ENCODE measurements at places on chromosomes 12 and 14.
A peak's percentile ranks its signal among the peaks of the same experiment; 100 is the strongest.

DNA sequence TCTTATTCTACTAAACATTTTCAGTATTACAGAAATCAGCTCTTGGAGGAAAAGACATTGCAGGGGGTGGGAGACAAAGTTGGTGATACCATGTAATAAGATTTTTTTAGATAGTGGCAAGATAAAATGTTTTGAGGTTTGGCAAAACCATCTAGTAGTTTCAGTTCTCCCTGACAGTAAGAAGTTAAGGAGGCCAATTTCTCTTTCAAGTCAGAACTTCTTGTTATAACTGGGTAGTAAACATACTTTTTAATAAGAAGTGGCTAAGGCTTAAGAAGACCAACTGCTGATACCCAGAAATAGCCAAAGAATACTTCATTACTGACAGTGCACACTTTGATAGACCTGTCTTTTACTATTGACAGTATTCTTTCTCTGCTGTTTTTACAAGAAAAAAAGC, 452.3 kb downstream of the DIO2 start:
- DNase-seq, result no peak

GRCh38 chr12:119206348-119207062, 27.8 kb downstream of the HSPB8 start:
- DNase-seq, result no peak

DNA sequence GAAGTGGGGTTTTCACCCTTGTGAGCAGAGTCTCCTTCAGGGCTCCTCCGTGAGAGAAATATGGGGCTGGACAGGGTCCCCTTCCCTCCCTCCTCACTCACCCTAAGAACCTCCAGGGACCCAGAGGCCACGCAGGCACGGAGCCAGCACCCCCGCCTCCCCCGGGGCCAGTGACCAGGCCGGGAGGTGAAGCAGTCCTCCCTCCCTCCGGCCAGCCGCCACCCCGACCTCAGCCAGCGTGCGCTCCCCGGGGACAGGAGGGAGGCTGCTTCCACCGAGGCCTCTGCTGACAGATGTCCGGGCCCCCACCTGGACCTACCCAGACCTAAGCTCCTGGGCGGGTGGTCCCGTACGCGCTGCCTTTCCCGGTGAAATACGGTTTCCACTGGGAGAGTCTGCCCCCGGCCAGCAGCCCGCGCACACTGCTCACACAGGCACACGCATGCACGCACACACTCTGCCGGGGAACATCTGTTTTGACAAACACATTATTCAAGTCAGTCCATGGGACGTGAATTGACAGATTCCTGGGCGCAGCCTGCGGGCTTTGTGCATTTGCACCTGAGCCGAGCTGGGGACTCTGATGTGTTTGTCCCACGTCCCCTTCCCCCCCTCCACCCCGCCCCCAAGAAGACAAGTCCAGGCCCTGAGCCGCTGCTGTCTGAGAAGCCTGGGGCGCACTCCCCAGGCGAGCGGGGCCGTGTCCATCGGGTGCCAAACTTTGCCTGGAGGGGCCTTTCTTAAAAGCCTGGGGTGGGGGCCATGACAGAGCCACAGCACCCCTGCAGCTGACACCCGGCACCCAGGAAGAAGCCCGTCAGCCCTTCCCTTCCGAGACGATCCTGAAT, 725 bp downstream of the RIMBP2 start:
- no peak for DNase-seq

DNA sequence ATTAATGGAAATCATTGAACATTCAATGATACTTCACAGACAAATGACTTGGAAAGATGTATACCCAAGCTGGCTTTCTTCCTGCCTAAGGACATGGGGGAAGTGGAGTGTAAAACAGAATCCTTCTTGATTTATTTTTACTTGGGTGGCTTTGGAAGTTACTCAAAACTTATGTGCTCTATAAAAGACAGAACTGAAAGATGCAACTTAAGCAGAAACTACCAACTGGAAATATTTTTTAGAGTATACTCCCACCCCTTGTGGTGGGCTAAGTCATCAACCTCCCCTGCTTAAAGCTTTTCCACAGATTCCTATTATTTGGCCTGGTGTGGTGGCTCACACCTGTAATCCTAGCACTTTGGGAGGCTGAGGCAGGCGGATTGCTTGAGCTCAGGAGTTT, 126.0 kb upstream of the ATP2B1 start:
- no peak for DNase-seq

DNA sequence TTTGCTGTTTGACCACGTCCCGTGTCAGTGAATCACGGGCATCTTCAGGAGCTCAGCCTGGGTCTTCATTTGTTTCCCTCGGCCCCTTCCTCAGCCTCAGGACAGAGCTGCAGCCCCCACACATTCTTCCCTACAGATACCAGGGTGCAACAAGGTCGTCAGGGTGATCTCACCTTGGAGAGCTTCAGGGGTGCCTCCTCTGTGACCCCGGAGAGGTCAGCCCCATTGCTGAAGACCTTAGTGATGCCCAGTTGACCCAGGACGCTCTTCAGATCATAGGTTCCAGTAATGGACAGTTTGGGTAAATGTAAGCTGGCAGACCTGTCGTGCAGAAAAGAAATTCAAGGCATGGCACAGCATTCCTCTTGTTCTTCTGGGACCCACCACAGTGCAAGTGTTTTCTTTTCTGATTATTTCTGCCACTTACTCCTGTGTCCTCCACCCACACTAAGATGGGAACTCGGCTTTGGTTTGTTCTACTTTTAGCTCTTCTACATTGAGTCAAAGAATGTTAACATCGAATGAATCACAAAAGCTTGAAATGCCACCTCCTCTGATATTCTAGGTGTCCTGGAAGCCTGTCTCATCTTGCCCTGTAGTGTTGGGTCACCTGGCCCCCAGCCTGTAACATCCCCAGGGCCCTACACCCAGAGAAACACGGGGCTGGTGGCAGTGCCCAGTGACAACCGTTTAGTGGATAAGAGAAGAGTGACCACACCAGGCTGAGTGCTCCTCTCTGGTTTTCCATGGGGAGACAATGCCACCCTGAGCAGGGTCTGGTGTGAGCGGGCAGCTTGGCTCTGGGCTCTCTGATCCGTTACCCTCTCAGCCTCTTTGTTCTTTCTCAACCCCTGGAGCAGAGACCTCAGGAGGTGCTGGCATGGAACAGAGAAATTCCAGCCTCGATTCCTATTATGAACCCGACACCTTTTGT, 8.8 kb downstream of the SERPINA1 start:
- DNase-seq, result no peak

GRCh38 chr12:54004063-54004840, 4.3 kb downstream of the HOXC9 start:
- DNase-seq, result no peak

DNA sequence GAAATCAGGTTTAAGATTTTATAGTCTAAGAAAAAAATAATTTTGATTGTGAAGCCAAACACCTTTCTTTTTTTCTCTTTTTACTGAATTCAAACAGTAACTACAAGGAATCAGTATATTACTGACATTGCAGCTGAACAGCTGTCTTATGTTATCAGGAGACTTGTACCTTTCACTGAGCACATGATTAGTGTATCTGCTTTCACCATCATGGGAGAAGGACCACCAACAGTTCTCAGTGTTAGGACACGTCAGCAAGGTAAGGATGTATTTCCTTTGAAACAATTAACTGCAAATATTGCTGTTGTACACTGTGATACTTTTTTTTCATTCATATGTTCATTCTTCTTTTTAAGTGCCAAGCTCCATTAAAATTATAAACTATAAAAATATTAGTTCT, 50.8 kb downstream of the PTPRQ start:
- no peak for DNase-seq

GRCh38 chr12:27064397-27065342, 17.7 kb downstream of the C12orf71 start:
- DNase-seq, result no peak

DNA sequence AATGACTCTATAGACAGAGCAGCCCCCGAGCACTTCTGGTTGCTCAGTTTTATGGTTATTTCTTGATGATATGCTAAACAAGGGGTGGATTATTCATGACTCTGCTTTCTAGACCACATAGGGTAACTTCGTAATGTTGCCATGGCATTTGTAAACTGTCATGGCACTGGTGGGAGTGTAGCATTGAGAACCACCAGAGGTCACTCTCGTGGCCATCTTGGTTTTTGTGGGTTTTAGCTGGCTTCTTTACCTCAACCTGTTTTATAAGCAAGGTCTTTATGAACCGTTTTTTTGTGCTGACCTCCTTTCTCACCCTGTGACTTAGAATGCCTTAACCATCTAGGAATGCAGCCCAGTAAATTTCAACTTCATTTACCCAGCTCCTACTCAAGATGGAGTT, 1036.2 kb upstream of the FLRT2 start:
- no peak for DNase-seq

GRCh38 chr14:82153689-82154088, 620.0 kb upstream of the SEL1L start:
- DNase-seq, result no peak

DNA sequence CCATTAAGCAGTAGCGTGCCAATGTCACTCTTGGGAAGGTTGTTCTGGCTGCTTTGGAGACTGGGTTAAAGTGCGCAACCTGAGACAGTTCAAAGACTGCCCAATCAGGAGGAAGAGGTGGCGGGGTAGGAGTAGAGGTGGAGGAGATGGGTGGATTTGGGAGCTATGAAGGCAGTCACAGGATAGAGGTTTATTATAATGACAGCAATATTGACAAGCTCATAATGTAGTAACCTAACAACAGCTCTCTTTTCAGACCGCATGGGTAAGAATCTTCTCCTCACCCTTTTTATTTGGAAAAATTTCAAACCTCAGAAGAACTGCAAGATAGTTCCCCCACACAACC, 5.3 kb upstream of the PSMD9 start:
- no peak for DNase-seq

DNA sequence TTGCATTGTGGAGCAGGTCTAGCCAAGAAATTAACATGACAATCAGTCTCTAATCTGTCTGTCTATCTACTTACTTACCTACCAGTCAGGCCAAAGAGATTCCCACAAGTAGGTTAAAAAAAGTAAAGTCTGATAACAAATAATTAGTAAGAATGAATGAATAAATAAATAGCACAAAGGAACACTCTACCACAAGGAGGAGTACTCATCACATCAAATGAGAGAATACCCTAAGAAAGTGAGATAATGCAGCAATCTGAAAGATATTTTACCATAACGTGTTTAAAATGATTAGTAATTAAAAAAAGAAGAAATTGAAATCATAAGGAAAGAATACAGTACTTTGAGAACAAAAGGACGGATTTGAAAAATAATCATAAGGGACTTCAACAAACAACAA, 187.2 kb downstream of the SYNE2 start:
- no peak for DNase-seq

GRCh38 chr12:13156277-13156676, 40.2 kb upstream of the EMP1 start:
- no peak for DNase-seq

DNA sequence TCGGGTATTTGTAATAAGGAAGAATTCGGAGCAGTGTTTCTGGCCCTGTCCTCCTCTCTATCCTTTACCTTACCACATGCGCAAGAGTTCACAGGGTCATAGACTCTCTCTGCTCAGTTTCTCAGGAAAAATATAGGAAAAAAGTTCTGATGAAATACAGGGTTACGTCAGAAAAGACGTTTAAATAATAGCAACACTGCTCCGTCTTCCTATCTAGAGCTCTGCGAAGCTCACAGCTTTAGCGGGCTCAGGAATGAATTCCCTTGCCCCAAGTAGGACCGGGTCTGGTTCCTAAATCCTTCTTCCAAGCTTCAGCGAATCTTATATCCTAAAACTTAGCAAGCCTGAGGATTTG, 365 bp downstream of the CCDC59 start:
- no peak for DNase-seq

DNA sequence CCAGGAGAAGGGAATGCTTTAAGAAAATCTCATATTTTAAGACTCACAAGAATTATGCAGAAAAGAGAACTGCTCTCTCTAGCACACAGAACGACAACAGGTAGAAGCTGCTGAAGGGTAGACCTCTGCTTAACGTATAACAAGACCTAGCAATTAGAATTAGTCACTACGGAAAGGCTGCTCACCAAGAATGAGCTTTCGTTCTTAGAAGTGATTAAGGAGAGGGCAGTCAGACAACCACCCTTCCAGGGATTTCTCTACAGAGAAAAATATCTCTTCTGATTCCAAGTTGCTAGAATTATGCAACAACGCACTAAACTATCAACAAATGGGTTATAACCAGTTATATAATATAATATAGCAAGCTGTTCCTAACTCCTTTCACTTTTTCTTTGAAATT, 18.6 kb downstream of the LRIG3 start:
- no peak for DNase-seq

DNA sequence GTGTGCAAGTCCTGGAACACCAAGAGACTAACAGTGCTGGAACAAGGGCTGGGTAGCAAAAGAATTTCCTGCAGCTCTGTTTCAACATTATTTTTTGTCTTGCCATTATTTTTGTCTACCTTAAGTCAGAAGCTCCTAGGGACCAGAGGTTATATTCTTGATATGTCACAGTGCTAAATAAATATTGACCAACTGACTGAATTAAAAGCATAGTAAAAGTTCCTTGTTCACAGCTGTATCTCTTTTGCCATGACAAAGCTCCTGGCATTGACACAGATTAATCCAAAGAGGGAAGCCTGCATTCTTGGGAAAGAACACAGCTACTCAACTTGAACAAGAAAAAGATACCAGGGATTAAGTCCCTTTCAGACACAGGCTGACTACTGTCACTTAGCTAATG, 136.5 kb downstream of the SPTSSA start:
- no peak for DNase-seq

- DNase-seq, result peak; percentile 53
Measured at GRCh38 chr12:54980341-54980740, 4.2 kb downstream of the TESPA1 start.

All from CD4-positive, alpha-beta T cell treated with Interleukin-15 for 4 hours (primary cell).